ENCODE measurements at places on chromosomes 3 and 15.

DNA sequence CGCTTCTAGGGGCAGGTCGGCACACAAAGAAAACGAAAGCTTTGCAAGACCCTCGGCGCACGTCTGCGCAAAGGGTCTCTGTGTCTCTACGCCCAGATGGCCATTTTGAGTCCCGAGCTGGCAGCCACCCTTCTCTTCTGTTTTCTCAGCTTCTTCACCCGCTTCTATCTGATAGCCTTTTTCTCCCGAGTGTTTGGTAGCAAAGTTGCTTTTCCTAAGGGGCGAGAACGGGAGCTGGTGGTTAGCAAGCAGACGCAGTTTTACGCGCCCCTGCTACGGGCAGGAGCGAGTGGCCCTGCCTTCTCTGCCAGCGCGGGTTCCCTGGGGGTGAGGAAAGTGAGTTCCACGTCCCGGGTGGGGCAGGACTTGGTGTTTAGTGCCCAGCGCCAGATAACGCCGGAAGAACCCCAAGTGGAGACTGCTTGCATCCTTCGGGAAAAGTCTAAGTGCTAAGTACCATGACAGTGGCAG lies 2.9 kb upstream of the MKRN2 start:
- peak; percentile 32 for DNase-seq

DNA sequence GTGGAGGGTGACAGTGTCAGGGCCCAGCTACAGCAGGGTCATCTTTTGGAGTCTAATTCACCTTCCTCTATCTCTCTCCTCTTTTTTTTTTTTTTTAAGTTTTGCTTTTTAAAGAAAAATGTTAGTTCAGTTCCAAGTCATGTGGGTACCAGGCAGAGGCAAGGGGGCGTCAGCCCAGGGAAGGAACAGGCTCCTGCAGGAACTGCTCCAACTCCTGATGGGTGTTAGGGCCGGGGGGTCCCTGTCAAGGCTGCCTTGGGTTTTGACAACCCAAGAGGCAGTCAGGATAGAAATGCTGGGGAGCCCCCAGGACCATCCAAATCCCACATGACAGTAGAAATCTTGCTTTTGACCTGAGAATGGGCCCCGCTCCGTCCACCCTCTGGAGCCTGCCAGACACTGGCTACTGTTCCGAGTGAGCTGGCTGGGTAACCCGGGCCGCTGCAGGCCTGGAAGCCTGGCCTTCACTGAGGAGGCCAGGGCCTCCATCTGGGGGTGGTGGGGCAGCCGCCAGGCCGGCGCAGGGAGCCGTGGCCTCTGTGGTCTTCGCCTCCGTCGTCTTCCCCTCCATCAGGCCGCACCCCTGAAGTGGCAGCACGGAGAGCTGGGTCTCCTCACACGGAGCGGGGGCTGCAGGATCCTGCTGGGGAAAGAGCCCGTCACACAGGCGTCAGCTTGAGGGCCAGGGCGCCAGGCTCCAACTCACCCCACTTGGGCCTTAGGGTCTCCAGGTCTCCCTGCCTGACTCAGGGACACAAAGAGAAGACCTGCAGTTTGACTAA lies 24.2 kb downstream of the RNU5B-1 start:
- DNase-seq, result no peak

GRCh38 chr15:93644595-93644994 lies 555.6 kb upstream of the RGMA start:
- no peak for DNase-seq

GRCh38 chr15:39592500-39592899 lies 11.6 kb downstream of the THBS1 start:
- DNase-seq, result peak; percentile 43

GRCh38 chr3:54353946-54354345 lies 231.6 kb downstream of the CACNA2D3 start:
- no peak for DNase-seq

GRCh38 chr3:127105587-127105986 lies 87.3 kb upstream of the PRR23E start:
- DNase-seq, result no peak

DNA sequence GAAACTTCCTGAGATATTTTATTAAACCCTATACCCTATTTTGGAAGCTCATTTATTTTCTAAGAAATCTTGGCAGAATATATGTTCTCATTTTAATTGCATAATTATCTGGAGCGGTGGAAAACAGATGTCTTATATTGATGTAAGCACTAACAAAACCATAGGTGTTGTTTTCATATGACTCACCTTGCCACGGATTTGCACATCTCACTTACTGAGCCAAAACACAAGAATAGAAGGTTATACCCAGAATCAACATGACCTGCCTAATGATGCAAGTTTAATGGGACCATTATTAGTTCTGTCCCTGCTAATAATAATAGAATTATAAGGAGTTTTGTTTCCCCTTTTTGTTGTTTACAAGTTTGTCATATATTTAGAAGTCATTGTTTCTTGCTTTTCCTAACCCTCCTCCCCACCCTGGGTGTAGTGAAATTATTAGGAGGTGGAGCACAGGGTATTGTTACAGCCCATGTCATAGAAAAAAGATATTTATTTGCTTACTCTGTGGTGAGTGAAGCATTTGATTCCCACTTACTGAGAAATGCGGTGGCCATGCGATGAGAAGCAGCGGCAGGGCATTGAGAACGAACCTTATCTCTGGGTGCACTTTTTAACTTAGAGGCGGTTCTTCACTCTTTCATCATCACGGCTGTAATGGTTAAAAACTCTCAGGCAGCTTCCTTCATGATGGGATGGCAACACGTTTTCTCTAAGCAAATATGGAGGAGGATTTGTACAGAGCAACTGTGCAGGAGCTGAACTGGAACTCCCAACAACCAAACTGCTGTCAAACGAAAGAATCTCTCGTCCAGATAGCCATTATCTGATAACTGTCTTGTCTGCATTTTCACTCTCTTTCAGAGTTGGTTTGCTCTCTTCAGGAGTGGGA lies 521 bp downstream of the IL5RA start:
- peak; percentile 49 for DNase-seq

GRCh38 chr3:178494386-178494785 lies 41.9 kb upstream of the KCNMB2 start:
- DNase-seq, result no peak

- no peak for DNase-seq
Observed at GRCh38 chr15:50124631-50125030, 5.6 kb upstream of the ATP8B4 start.

- peak; percentile 27 for DNase-seq
Observed at GRCh38 chr15:30023798-30024295, 58.9 kb upstream of the GOLGA8J start.

DNA sequence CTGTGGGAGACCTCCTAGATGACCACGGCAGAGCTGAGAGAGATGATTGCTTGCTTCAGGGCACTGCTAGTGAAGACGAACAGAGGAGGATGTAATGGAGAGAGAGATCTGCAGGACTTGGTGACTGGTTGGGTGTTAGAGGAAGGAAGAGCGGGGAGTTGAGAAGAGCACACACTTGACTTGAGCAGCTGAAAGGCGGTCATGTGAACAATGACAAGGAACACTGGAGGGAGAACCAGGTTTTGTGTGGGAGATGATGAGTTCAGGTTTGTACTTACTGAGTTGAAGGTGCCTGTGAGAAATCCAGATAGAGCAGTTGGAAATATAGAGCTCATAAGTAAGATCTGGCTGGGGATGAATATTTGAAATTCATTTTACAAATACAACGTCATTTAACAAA lies 40.3 kb downstream of the CDAN1 start:
- no peak for DNase-seq

DNA sequence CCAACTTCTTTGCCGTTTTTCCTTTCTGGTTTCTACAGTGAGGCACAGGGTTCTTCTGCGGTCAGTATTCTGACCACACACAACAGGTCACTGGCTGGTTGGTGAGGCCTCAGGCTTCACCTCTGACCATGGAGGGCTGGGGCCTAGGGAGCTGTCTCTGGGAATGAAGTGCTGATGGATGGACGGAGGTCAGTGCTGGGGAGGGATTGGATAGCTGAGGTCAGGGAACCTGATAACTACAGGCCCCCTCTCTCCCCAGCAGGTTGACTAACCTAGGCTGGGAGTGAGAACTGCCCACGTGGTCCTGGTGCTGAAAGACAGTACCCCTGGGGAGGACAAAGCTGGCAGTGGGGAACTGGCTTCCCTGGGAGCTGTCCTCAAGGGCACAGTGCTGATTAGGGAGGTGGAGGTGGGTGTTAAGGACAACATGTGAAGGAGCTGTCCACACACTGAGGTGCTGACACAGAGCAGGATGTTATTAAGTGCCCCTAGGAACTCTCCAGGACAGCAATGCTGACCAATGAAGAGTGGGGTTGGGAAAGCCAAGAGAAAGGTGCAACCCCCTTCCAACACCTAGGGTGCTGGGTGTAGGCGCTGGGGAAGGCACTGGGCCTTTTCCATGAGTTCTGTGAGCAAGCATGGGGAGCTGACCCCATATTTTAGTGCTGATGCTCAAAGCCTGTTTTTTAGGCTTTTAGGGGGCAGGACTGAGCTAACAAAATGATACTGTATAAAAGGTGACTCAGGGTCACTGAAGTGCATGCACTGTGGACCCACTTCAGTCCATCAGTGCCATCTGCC lies 45.2 kb downstream of the ATP2B2 start:
- DNase-seq, result peak; percentile 83

GRCh38 chr3:73586628-73587027 lies 38.1 kb downstream of the PDZRN3 start:
- DNase-seq, result no peak

- DNase-seq, result peak; percentile 82
Observed at GRCh38 chr3:113895964-113896363, 51.8 kb upstream of the ZDHHC23 start.

DNA sequence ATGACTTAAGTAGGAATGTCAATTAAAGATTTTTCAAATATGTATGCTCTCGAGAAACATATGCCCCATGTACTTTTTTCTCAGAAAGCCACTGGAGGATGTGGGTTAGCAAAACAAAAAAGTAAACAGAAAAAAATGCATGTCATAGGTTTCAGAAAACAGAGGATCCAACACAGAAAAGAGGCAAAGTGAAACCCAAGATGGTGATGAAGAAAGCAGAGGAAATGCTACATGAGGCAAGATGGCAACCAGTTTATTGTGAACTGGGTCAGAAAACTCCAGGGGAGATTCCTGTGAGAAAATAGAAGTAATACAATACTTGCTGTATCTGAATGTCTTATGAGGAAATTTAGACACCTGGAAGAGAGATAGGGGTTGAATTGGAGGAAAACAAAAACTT lies 30.8 kb upstream of the EOMES start:
- DNase-seq, result no peak

- no peak for DNase-seq
Observed at GRCh38 chr3:164387236-164387635, 691.1 kb downstream of the SI start.

DNA sequence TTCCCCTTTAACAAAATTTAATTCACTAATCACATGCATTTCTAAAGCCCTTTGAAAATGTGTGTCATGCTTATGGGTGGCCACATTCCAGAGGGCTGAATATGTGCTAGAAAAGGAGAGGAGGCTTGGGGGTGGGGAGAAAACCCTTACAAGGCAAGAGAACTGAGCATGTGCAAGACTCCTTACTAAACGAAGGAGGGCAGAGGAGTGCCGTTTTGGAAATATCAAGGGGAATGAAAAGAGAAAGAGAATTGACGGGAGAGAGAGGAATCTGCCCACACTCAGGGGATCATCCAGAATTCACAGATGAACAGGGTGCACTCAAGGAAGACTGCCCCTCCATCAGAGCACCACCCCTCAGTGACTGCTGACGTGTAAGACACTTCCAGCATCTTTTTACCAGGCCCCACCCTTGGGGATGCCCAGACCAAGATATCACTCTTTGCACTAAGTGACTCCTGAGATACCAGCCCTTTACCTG lies 37.9 kb upstream of the TSC22D2 start:
- peak; percentile 98 for DNase-seq

DNA sequence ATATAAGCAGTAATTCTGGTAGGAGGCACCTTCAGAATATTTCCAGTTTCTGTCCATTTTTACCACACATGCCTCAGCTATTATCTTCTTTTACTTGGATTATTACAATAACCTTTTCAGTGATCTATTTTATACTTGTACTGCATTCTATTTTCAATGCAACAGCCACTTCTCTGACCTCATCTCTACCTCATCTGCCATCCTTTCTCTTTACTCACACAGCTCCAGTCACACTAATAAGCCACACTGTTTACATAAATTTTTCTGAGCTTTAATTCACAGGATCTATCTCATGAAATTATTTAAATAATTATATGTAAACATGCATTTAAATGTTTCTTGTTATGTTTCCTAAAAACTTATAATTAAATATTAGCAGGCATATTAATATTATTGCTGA lies 47.3 kb upstream of the BCHE start:
- no peak for DNase-seq

GRCh38 chr3:100045696-100046095 lies 68.6 kb downstream of the FILIP1L start:
- peak; percentile 31 for DNase-seq

GRCh38 chr3:14274999-14275961 lies 96.7 kb downstream of the LSM3 start:
- no peak for DNase-seq

DNA sequence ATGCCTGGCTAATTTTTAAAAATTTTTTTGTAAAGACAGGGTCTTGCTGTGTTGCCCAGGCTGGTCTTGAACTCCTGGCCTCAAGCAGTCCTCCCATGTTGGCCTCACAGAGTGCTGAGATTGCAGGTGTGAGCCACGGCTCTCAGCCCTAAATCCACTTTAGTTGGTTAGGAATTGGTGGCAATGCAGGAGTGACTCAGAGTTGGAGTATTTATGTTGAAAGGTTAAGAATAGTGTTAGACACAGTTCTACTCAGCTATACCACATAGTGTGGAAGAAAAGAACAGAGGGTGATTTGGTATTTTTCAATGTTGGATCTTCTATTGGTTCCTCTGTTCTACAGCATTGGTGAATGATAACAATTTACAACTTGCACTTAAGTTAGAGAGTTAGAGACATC lies 7.6 kb downstream of the ZNF639 start:
- DNase-seq, result no peak

- DNase-seq, result peak; percentile 71
Observed at GRCh38 chr15:52013151-52013791, 5.7 kb upstream of the MAPK6 start.

DNA sequence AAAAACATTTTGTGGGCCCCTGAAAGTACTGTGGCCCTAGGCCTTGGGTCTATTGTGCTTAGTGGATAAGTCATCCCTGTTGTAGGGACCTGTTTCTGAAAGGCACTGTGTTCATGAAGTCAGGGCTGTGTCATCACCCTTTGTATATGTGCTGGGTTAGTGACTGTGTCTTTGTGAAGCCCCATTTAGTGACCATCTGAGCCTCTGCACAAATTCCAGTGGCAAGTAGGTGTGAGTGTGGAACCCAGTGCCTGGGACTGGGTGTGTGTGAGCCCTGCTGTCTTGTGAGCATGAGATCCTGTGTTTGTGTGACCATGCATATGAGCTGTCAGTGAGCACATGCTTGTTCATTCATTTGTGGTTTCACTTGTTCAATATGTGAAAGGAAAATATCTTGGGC lies 1.2 kb upstream of the HYAL1 start:
- peak; percentile 66 for DNase-seq

DNA sequence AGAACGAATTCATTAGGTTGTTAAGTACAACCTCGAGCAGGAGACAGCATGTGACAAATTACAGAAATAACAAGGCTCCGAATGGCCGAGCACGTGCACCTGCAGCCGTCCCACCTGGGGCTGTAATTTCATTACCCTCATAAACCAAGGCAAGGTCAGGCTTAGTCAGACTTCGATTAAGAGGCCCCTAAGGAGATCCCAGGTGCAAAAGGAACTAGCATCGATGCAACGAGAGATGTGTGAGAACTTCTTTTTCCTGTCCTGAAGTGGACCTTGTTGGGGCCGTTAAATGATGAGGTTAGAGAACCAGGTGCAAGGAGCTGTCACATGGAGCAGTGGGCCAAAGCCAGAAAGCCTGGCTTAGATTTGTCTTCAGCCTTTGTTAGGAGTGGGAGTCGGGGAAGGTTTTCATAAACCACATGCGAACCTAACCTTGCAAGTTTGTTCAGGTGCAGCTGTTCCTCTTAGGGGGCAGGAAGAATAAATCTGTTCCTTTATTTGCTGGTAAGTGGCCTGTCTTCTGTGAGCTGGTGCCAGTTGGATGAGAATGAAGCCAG lies 559.9 kb upstream of the MCTP2 start:
- DNase-seq, result no peak

All from epithelial cell of esophagus (primary cell).